ENCODE measurements at places on chromosomes 4 and X.

GRCh38 chr4:2516635-2517034 lies 19.8 kb upstream of the FAM193A start:
- DNase-seq: no peak

GRCh38 chrX:104469771-104470170 lies 96.2 kb upstream of the IL1RAPL2 start:
- no peak for DNase-seq

DNA sequence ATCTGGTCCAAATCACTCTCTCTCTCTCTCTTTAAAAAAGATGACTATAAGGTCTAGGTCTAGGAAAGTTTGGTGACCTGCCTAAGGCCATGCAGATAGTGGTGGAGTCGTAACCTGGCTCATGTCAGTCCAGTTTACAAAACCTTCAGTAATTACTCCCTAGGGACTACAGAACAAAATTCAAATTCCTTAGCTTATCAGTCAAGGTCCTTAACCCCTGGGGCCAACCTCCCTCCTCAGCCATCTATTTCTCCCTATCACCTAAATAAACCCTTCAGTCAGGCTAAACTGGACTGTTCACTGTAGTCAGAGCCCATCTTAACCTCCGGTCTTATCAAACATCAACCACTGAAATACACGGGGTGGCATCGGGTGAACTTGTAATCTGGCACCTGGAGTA lies 68.9 kb downstream of the MAP3K15 start:
- no peak for DNase-seq

DNA sequence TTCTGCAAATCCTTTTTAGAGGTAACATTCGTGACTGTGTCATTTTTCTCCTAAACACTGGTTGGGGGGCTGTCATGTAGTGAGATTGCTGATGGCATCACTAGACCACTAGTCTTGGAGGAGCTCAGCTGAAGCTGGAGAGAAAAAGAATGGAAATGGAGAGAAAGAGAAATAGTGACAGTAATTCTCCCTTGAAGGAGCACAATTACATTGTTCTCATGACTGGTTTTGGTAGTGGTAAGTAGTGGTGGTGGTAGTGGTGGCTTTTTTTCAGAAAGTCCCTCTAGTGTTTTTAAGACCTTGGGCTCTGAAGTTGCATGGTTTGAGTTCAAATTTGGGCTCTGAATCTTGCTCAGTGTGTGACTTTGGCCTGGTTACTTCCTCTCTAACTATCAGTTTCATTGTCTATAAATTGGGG lies 99.8 kb downstream of the LARP7 start:
- no peak for DNase-seq

DNA sequence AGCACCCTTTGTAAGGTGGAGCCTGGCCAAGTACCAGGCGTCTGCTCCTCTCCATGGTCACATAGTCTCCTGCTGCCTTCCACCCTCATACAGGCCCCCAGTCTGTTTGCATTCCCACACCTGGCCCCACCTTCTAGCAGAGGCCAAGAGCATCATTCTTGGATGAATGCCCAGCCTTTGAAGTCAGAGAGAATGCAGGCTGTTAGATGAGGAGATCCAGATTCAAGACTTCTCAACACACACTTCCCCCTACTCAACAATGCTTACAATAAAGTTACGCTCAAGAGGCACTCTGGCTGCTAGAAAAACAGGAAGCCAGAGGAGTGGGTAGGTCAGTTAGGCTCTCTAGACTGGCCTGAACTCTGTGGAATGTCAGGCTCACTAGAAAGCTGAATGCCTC lies 43.3 kb downstream of the SHROOM4 start:
- no peak for DNase-seq

DNA sequence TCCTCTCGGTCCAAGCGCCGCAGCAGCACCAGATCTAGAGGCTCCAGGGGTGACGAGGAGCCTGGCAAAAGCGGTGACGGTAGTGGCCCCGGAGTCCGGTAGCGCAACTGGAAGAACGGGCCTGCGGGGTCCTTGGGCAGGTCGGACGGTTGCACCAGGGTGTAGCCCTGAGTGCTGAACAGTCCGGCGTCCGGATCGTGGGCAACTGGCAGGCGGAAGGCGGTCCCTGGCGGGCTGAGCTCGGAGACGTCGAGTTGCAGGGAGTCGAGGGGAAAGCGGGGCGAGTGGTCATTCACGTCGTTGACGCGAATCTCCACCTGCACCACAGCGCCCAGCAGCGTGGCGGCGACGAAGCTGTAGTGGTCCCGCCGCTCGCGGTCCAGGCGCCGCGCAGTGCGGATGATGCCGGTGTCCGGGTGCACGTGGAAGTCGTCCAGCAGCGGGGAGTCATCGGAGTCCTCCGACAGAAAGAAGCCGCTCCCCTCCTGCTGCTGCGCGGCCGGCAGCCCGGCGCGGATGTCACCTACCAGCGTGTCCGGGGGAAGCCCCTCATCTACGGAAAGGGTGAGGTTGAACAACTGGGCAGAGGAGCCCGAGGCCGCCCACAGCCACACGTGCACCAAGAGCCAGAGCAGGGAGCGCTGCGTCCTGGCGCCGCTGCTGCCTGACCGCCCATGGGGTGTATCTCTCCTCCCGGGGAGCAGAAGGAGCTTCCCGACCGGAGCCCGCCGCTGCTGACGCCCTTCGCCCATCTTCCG lies 837 bp downstream of the DCHS2 start:
- no peak for DNase-seq

GRCh38 chr4:986879-987623 lies at the start of gene IDUA:
IDUA (plus strand) TSS chr4:987044; CDS start chr4:987085, 41 bp downstream.
- peak; percentile 82 for DNase-seq

DNA sequence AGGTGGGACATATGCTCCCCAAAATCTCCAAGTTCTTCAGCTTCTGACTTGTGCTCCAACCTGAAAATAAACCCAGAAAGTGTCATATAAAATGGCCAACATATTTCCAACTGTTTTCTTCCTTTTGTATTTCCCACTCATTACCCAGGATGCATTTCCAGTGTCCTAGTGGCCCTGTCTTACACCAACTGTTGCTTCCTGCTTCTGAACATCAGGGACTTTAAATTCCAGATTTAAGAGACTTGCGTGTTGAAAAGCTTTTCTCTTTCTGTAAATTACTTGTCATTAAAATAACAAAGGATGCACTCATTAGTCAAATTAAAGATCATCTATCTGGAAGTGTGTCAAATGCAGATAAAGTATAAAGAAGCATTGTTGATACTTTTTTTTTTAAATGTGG lies 19.9 kb downstream of the MID1 start:
- DNase-seq: no peak

GRCh38 chrX:31227250-31227649 lies 155.4 kb upstream of the FTHL17 start:
- DNase-seq: no peak

DNA sequence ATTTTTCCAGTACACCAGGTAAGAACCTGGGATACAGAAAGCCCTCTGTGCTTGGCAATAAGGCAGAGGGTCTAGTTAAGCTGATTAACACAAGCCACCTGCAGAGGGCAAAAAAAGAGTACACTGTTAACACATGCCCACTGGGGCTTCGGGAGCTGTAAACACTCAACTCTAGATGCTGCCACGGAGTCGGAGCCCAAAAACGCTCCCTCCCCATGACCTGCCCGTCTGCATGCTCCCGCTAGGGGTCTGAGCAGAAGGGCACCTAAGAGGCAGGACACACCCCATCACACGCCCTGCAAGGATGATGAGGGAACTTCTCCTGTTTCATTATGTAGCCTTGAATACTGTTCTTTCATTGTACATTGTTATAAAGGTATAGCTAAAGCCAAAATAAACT lies 715.6 kb upstream of the AADAT start:
- no peak for DNase-seq

- DNase-seq: no peak
Measured at GRCh38 chr4:154314248-154314647, 177.4 kb downstream of the DCHS2 start.

GRCh38 chr4:150251752-150252190 lies 173.5 kb downstream of the DCLK2 start:
- DNase-seq: no peak

DNA sequence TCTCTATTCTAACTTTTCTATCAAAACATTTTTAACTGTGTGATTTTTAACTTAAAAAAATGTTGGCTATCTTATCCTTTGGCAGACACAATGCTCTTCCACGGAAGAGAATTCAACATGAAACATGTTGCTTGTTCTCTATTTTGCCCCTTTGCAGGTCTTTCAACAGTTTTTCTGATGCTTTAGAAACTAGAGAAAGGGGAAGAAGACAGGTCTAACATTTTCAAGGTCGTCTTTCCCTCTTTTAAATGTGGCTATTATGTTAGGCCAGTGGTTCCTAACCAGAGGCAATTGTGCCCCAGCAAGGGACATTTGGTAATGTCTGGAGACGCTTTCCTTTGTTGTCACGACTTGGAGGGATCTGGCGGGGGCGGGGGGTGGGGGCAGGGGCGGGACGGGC lies 95.0 kb downstream of the SH3KBP1 start:
- DNase-seq: no peak

GRCh38 chrX:53317365-53318069 lies 36.1 kb upstream of the IQSEC2 start:
- peak; percentile 24 for DNase-seq

DNA sequence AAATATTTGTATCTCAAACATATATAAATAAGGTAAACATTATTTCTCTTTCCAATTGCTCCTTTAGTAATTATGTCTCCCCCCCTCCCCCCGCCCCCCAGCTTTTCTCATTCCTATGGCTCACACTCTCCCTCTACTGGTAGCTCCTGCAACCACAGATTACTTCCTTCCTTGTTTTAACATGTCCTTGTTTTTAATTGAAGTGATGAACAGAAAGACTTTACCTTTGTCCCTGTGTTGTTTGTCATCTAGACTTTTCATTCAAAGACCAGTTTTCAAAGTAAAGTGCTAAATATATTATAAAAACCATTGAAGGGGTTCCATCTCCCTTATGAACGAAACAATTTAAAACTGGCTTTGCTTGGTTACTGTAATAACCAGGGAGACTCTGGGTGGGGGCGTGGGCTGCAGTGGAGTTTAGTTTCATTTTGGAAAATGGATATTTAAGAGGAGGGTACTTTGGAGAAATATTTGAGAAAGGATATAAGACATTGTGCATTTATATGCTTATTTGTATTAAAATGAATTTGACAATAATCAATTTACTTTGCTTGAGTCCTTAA lies 352.9 kb downstream of the RAPGEF2 start:
- DNase-seq: no peak

DNA sequence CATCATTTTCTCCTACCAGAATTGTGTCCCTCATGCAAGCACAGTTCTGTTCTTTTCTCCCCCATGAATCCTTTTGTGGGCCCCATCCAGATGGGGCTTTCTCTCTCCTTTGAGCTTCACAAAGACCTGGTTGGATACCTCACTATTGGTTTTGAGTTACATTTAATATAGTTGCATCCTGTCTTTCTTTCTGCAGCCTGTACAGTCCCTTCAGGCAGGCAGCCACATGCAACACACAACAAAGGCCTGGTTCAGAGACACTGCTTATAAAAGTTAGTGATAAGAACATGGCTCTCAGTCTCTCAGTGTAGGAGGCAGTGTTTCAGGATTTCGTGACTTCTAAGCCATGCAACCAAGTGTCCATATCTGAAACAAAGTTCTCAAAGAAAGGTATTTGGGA lies 70.6 kb upstream of the PAGE3 start:
- DNase-seq: no peak

DNA sequence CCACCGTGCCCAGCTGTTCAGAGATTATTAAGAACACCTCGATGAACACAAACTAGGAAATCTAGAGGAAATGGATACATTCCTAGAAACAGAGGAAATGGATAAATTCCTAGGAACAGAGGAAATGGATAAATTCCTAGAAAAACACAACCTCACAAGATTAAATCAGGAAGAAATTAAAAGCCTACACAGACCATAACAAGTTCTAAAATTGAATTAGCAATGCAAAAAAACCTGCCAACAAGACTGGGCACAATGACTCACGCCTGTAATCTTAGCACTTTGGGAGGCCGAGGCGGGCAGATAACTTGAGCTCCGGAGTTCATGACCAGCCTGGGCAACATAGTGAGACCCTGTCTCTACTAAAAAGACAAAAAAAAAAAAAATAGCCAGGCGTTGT lies 13.1 kb upstream of the IDS start:
- no peak for DNase-seq

DNA sequence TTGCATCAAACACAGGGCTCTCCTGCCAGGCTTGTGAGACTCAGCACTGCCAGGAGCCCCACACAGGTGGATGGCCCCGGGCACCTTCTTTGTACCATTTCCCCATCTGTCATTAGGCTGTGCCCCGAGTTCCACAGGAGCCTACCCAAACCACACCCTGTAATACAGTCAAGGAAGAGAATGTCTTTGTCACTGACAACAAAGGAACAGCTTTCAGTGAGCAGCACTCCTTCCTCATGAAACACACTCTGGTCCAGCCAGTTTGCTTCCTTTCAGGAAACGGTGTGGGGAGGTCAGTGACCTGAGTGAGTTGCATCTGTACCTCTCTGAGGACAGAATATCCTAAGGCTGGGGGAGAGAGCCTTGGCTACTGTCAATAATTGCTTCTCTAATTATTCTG lies 53.7 kb downstream of the LNX1 start:
- DNase-seq: no peak

GRCh38 chrX:56987741-56988140 lies 7.6 kb downstream of the SPIN3 start:
- DNase-seq: no peak

GRCh38 chr4:138696771-138697170 lies 318.8 kb upstream of the NOCT start:
- no peak for DNase-seq

DNA sequence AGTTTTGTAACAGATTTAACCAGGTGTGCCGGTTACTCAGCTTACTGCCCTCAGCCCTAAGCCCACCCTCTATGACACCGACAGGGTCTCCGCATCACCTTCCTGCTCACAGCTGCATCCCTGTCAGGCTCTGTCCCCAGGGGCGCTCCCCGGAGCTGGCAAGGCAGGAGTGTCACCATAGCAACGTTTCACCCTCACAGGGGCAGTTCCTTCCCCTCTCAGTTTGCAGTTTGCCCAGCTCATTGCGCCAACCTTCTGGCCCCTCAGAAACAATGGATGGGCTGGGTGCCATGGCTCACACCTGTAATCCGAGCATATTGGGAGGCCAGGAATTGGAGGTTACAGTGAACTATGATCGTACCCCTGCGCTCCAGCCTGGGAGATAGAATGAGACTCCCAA lies 42.6 kb downstream of the RGS12 start:
- no peak for DNase-seq

Data from activated CD8-positive, alpha-beta memory T cell treated with anti-CD3 and anti-CD28 coated beads for 1 hour (primary cell).